CD4-positive, alpha-beta T cell treated with Interferon gamma for 1 hour (primary cell): ENCODE measurements at places on chromosomes 1 and 21.

GRCh38 chr1:54377040-54377691 is 29.0 kb downstream of the SSBP3 start:
- DNase-seq, result no peak

DNA sequence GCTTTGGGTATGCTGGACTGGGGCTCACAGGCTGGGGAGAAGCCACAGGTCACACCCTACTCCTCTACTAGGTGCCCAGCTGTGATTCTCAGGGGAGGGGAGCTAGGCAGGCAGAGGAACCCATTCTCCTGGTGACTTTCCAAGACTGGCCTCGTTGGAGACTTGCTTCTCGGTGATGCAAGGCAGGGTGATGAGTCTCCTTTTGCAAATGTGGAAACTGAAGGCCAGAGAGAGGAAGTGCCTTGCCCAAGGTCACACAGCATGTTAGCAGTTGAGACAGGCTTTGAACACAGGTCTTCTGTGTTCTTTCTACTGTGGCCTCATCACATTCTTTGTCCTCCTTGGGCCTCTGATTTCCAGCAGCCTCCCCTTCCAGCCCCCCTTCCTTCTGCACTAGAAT is 20.5 kb upstream of the C1QA start:
- no peak for DNase-seq

- DNase-seq, result peak; percentile 80
Observed at GRCh38 chr21:43361493-43362296, 65.2 kb downstream of the SIK1 start.

GRCh38 chr1:153364766-153365666 is 7.4 kb downstream of the S100A9 start:
- no peak for DNase-seq

DNA sequence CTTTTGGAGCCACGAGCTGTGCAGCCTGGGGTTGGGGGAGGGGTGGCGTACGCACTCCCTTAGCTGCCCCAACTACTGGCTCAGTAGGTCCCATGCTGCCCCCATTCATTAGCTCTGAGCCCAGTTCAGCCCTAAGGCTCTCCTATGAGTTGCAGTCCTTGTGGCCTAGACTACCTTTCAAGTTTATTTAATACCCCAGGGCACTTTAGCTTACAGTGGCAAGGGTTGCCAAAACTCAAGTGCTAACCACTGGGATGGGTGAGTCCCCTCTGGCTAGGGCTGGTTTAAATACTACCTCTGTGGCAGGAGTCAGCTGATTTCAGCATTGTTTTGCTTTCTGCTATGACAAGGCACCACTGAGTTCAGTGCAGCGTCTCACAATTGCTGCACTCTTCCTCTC is 118.2 kb downstream of the ODF2L start:
- DNase-seq, result no peak

GRCh38 chr1:224193319-224193966 is 10.4 kb downstream of the DEGS1 start:
- DNase-seq, result no peak

GRCh38 chr1:147840909-147841308 is 61.7 kb upstream of the GJA8 start:
- no peak for DNase-seq

DNA sequence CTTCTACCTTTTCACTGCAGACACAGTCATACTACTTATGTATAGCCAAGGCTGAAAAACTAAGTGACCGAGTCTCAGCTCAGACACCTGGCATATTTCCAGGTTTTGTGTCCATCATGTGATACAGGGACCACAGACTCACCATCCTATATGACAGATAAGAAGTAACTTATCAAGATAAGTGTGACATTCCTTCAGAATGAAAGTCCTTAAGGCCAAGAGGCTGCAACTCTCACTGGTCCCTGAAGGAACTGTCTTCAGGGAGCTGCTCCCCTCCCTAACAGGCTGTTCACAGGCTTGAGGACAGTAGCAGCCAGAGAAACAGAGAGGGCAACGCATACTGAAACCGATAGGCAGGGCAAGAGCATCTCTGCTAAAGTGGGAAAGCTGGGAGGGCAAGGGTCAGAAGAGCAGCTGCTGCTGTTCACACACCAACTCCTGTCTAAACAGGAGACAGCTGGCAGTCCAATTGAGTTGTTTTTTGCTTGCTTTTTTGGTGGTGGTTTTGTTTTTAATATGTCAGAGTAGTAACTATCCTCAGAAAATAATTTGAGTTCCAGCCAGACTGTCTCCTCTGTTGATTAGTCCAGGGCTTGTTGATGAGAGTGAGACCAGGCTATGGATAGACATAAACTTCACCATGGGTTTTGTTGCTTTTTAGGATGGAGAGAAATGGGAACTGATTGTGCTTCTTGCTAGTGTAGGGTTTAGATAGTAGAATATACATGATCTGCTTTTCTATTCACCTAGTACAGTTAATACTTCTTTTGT is 67.7 kb downstream of the MACF1 start:
- DNase-seq, result no peak

- DNase-seq, result no peak
Observed at GRCh38 chr1:231694075-231694431, 67.5 kb downstream of the DISC1 start.

- no peak for DNase-seq
Observed at GRCh38 chr1:64173336-64173940, 30.0 kb upstream of the UBE2U start.

DNA sequence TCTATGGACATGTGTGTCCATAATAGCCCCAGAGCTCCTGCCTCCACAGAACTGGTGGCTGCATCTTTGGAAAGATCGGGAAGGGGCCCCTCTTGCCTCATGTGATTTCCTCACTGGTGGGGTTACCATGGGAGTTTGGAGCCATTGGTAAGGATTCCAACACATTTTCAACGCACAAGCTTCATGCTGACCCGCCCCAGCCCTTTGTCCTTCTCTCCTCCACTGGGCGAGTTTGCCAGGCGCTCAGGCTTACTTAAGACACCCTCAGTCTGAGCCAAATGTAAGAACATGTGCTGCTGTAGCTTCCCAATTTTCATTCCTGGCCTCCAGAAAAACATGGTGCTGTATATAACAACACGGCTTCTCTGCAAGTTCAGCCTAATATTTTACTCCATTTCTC is 72.4 kb downstream of the ATP5PO start:
- DNase-seq, result no peak

DNA sequence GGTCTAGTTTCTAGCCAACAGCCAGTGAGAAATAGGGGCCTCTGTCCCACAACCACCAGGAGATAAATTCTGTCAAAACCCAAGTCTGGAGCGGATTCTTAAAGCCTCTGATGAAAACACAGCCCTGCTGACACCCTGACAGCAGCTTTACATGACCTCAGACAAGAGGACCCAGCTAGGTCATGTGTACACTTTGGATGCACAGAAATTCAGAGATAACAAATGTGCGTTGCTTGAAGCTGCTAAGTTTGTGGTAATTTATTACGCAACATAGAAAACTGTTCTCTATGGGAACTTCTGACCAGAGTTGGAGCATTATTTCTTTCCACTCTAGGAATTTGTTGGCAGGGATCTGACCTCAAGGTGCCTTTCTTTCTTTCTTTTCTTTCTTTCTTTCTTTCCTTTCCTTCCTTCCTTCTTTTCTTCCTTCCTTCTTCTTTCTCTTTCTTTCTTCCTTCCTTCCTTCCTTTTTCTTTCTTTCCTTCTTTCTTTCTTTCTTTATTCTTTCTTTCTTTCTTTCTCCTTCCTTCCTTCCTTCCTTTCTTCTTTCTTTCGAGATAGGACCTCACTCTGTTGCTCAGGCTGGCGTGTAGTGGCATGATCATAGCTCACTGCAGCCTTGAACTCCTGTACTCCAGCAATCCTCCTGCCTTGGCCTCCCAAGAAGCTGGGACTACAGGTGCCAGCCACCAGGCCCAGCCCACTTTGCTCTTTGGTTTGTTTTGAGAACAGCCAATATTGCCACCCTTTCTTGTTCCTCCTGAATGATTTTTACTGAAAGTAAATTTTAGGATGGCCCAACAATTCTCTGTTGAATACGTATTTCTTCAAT is 14.9 kb upstream of the HMGCS2 start:
- no peak for DNase-seq

DNA sequence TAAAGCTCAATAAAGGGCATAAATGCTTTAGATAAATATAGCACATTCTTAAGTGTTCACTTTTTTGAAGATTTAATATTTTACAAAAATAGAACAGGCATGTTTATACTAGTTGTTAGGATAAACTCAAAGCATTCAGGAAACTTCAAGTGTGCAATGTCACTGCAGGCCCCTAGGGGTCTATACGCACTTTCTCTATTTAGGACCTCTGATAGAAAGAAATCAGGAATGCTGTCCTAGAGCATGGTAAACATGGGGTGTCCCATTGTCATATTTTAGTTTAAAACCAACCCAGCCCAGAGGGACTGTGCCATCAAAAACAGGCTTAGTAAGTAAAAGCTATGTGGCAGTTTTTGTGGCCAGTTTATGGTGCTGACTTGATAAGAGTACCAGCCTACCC is 102.2 kb downstream of the BARHL2 start:
- no peak for DNase-seq

DNA sequence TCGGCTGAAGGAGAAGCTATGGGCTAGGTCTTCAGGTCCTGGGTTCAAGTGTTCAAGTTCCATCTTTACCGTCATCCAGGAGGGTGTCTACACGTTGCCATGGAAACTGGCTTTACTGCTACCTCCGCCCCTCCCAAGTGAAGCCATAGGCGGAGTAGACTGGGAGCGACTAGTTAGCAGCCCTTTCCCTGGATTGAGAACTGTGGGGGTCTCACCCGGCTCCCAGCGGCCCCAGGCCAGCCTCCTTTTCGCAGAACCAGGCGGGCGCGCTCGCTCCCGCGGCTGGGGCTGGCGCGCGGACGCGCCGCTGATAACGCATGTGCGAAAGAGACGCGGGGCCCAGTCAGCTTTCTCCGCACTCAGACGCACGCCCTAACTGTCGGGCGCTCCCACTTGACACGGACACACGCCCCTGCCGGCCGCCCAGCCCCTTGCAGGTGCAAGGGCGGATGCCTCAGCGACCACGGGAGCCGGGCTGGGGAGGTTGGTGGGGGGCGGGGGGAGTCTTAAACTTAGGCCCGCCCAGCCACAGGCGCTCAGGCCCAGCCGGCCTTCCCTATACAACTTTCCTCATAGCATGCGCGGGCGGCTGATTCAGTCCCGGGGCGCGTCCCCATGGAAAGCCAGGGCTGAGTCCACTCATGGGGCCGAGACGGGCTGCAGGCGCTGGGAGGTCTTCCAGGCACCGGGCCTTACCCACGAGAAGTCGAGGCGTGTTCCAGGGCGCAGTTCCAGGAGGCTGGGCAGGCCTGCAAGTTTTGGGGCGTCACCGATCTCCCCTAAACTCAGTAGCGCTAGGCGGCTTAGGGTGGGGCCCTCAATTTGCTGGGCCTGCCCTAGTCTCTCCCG is 7.4 kb downstream of the EFNA4 start:
- peak; percentile 85 for DNase-seq

GRCh38 chr1:25526753-25527152 is 16.7 kb upstream of the LDLRAP1 start:
- DNase-seq, result no peak

GRCh38 chr1:186218654-186219352 is 156.2 kb downstream of the TPR start:
- DNase-seq, result no peak

DNA sequence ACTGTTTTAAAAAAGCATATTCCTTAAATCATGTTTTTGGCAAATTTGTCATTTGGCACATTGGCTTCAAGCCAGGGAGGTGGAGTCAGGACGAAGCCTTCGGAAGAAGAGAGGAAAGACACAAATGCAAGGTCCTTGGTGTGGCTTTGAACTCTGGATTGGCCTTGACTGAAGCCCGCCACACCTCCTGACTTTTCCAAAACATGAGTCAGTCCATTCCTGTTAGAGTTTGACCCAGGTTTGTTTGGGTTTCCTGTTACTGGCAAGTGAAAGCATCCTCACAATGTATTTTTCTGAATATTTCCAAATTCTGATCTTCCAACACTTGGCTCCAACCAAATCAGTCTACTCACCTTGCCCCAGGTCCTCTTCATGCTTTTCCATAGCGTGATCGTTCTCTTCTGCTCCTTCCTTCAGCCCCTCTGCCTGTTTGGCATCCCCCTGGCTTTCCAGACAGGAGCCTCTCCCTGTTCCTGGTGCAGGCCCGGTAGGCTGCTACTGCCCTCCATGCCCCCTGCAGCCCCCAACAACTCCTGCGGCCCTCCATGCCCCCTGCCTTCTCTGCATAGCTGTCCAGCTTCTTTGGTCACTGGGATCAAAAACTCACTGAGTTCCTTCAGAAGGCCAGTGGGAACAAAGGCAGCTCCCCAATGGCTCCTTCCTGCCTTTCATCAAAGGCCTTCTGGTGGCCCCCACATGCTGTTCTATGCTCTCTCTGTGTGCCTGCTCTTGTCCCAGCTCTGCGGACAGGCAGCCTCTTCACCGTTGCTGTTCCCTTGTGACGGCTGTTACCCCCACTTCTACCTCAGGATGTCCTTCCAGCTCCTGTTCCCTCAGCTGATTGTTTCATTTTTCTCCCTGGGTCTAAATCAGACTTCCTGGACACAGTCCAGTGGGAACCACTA is 30.4 kb upstream of the SLC30A1 start:
- DNase-seq, result no peak

DNA sequence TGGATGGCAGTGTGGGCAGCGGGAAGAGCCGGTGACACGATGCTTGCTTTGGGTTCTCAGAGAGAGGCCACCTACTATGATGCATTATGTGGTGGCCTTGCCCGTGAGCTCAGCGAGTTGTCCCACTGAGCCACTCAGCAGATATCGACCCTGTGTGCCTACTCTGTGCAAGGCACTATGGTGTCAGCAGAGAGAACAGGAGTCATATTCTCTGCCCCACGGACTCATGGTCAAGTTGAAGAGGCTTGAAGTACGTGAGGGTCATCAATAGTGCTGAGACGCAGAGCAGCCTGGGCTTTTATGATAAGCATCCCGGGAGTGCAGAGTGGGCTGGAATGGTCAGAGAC is 466.2 kb downstream of the CAMTA1 start:
- DNase-seq, result no peak

- peak; percentile 78 for DNase-seq
Observed at GRCh38 chr1:160261556-160261892, 825 bp downstream of the DCAF8 start.

- DNase-seq, result no peak
Observed at GRCh38 chr1:203036537-203036936, 10.2 kb downstream of the PPFIA4 start.

GRCh38 chr1:234617131-234617985 is 7.4 kb upstream of the IRF2BP2 start:
- DNase-seq, result no peak

GRCh38 chr1:160204526-160205241 is 500 bp upstream of the PEA15 start:
- DNase-seq, result peak; percentile 73

DNA sequence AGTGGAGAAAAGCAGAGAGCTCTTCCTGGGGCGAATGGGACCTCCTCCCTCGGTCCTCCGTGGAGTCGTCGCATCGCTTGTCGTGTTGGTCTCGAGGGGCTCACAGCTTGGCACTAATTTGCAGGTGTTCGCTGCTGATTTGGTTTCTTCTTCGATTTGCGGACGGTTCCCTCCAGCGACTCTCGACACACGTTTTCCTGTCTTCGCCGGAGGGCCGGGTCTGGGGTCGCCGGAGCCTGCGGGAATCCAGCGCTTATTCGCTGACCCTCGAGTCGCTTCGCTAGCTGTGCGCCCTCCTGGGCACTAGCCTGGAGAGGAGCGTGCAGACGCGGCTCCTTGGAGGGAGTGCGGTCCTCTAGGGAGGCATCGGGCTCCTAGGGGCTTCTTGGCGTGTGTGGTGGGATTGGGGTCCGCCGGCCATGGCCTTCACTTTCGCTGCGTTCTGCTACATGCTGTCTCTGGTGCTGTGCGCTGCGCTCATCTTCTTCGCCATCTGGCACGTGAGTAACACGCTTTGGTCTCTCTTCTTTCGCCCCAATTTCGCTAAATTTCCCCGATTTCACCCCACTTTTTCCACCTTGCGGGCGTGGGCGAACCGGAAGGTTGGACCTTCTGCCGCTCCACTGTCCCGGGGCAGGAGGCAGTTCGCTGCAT is 766 bp downstream of the CNIH3 start:
- DNase-seq, result no peak
